Mammary epithelial cell (primary cell): ENCODE measurements at places on chromosomes 5 and 9. TPM values are rescaled to one million over a fixed set of nuclear protein-coding genes. Genes with fewer than 3 reads are reported as not detected.

The TYRP1 gene
- total RNA-seq = not detected in 2 replicates

The IFNA21 gene
- total RNA-seq = not detected

The NMUR2 gene
- not detected in 2 replicates for total RNA-seq

DNA sequence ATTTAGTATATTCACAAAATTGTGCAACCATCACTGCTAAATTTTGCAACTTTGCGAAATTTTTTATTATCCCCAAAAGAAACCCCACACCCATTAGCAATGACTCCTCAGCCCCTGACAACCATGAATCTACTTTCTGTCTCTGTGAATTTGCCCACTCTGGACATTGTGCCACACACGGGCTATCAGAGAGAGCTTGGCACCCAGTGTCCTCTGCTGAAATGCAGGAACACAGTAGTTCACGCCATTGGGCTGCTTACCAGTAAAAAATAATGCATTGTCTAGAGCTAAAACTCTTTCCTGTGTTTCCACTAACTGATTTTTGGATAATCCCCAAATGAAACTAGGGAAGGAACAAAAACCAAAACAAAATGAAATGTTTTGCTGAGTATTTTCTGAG lies 60.0 kb downstream of the HRH2 start:
- no peak for DNase-seq

- no peak for DNase-seq
These were observed 94.9 kb downstream of the TLE1 start for GRCh38 chr9:81594415-81594814.

- DNase-seq = no peak
These were observed 2.2 kb downstream of the DCP2 start for GRCh38 chr5:112978836-112979235.

- no peak for DNase-seq
These were observed 32.9 kb downstream of the ISL1 start for GRCh38 chr5:51416149-51416548.

GRCh38 chr5:158559643-158560042 lies 540.1 kb downstream of the EBF1 start:
- no peak for DNase-seq

- no peak for DNase-seq
These were observed 137.1 kb downstream of the KCNIP1 start for GRCh38 chr5:170640731-170641588.
